ENCODE measurements at places on chromosomes 1 and 21.
A peak's percentile ranks its signal among the peaks of the same experiment; 100 is the strongest.

DNA sequence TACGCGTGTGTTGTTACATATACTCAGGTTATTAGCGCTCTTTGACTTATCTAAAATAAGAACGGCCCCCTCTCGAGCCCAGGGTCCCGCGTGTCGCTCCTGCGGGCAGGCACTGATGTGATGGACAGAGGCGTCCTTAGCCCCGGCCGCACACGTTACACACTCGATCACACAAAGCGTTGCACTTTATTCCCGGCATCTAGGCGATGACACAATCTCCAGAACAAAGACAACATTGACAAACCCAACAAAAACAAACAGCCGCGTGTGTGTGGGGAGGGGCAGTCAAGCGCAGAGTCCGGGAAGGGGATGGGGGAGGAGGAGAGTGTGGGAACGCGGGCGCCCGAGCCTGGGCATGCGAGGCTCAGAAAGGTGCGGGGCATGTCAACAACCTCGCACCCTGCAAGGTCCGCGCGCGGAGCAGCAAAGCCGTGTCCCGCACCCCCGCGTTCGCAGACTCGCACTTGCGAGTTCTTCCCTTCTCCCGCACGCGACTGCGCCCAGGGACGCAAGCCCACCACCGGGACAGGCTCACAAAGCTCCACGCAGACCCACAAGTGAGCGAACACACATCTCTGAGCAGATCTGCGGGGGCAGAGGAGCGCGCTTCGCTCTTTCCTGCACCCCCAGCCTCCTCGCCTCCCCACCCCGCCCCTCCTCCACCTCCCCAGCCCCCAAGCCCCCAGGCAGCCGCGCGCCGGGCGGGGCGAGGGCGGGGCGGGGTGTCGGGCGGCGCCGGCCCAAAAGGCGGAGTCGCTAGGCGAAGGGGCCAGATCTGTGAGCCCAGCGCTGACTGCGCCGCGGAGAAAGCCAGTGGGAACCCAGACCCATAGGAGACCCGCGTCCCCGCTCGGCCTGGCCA is at the start of gene EFNA1:
Gene EFNA1, plus strand, starts transcription at position 772 of the 862 bp plus-strand sequence. CDS start 102 bp downstream, outside the sequence.
- H3K36me3 ChIP-seq = no peaks in the 10 kb centered on the region
- DNase-seq = peak; percentile 55
- peak within 1 kb of the TSS; percentile 55 for H3K27ac ChIP-seq
- H3K4me3 ChIP-seq = peak within 1 kb of the TSS; percentile 66
- H3K27me3 ChIP-seq = peaks cover 20% of the 10 kb centered on the region

GRCh38 chr1:59432531-59433439 is 135.9 kb downstream of the FGGY start:
- H3K4me3 ChIP-seq = no peak overlapping the region
- H3K36me3 ChIP-seq = no peaks in the 10 kb centered on the region
- no peak overlapping the region for H3K27ac ChIP-seq
- no peak for DNase-seq

DNA sequence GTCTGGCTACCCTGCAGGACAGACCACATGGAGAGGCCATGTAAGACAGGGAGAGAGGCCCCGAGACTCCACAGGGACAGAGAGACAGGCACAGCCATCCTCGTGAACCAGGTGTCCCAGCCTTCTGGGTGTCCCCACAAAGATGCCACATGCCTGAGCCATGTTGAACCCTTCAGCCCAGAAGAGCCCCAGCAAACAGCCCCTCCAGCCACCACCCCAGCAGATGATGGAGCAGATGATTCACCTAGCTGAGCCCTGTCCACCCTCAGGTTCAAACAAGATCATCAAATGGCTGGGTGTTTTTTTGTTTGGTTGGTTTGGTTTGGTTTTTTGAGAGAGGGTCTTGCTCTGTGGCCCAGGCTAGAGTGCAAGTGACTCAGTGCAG is 78.7 kb downstream of the DHRS3 start:
- peaks cover under 1% of the 10 kb centered on the region for H3K27me3 ChIP-seq
- DNase-seq = no peak
- H3K36me3 ChIP-seq = peaks cover 18% of the 10 kb centered on the region
- H3K4me1 ChIP-seq = no peaks in the 10 kb centered on the region

- H3K4me1 ChIP-seq = peaks cover 5% of the 10 kb centered on the region
- no peak for DNase-seq
- peaks cover 6% of the 10 kb centered on the region for H3K27me3 ChIP-seq
- H3K27ac ChIP-seq = no peak overlapping the region
- no peak overlapping the region for H3K4me3 ChIP-seq
Observed at GRCh38 chr1:178941261-178941689, 70.4 kb upstream of the ANGPTL1 start.

DNA sequence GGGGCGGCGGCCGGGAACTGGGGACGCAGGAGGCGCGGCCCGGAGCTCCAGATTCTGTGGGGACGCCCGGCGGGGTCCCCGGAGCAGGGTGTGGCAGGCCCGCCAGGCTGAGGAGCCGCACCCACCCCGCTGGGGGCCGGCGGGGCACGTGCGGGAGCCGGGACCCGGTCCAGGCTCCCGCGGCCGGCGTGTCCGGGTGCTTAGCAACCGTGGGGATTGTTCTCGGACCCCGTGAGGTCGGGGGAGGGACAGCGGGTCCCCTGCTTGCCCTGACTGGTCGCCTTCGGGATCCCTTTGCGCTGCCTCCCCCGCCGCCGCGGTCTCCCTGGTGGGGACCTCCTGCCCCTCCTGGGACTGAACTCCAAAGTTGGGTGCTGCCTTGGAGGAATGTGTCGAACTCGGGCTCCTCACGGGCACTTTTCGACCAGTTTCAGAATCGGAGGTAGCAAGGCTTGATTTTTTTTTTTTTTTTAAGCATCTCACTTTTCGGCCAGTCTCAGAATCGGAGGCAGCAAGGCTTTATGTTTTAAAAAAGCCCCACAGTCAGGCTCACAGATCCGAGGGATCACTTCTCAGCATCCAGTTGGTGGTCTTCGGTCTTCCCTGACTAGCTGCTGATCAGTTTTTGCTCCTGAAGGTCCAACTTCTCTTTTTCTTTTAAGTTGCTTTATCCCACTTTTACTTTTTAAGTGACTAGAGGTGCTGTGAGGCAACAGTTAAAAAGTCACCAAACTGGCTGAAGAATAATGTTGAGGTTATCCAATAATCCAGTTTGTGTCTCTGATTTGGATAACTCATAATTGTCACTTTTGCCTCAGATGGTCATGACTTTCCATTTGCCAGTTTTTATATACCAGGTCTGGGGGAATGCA is 648 bp downstream of the FAM76A start:
- H3K27me3 ChIP-seq = no peaks in the 10 kb centered on the region
- DNase-seq = peak; percentile 60
- H3K4me3 ChIP-seq = peak overlapping the region; percentile 78
- peaks cover 11% of the 10 kb centered on the region for H3K36me3 ChIP-seq

DNA sequence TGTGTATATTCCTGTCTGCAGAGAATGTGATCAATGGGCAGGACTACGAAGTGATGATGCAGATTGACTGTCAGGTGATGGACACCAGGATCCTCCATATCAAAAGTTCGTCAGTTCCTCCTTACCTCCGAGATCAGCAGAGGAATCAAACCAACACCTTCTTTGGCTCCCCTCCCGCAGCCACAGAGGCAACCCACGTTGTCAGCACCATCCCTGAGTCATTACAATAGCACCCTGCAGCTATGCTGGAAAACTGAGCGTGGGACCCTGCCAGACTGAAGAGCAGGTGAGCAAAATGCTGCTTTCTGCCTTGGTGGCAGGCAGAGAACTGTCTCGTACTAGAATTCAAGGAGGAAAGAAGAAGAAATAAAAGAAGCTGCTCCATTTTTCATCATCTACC is 65.2 kb downstream of the OLFML2B start:
- no peak overlapping the region for H3K4me3 ChIP-seq
- H3K27me3 ChIP-seq = no peaks in the 10 kb centered on the region
- H3K4me1 ChIP-seq = peaks cover 78% of the 10 kb centered on the region
- H3K36me3 ChIP-seq = peaks cover 33% of the 10 kb centered on the region
- peak; percentile 39 for DNase-seq

DNA sequence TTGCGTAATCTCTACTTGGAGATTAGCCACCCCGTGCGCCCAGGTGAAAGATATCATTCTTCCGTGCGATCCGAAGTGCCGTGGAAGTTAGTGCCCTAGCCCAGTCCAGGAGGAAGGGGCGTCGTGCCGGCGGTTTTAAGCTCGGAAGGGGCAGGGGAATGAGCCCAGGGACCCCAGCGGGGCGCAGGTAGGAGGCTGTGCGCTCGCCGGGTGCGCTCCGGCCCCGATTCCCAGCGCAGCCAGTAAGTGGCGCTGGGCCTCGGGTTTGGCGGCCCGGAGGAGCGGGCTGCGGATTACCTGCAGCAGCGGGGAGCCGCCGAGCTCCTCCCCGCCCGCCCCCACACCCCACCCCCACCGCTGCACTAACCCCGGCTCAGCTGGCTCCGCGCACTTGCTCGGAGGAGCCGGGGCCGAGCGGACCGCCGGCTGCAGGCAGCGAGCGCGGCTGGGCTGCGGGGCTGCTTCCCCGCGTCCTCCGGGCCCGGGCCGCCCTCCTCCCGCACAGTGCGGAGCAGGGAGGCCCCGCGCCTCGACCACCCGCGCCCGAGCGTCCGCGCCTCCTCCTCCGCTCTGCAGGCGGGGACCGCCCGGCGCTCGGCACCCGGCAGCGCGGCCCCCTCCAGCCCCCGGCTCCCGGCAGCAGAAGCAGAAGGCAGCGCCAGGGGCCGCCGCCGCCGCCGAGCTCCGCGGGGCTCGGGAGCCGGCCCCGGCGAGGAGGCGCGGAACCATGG is at the start of gene RYR2:
Gene RYR2, plus strand, starts transcription at position 390 of the 731 bp plus-strand sequence. Its CDS starts 338 bp downstream, at position 728.
- H3K4me3 ChIP-seq = no peak within 1 kb of the TSS
- peaks cover 16% of the 10 kb centered on the region for H3K4me1 ChIP-seq
- peaks cover 44% of the 10 kb centered on the region for H3K27me3 ChIP-seq
- peak; percentile 52 for DNase-seq
- no peaks in the 10 kb centered on the region for H3K36me3 ChIP-seq

DNA sequence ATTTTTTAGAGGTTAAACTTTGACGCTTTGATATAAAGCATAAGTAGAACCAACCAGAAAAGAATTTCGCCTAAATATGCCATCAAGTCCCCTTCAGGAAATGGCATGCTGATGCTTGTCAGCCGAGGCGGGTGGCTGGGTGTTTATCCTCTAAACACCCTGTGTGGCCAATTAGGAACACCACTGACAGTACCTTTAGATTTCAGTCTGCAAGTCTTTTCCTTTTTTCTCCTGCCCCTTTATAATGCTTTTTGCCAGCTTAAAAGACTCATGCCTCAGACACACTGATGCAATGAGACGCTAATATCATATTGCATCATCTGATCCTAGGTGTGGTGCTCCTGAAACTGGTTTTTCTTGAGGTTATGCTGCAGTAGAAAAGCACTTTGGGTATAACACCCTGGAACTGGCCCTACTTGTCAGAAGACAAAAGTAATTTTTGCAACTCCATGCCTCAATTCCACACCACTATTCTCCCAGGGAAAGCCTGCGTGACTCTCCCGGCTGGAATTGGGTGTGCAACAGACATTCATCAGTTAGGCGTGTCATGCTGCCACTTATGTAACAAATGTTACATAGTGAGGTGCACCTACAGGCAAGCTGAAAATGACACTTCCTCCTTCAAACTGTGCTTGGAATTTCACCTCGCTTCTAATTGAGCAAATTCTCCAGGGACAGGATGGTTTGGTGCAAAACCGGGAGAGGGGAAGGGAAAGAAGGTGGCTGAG is 2.0 kb upstream of the RCC2 start:
- peak overlapping the region; percentile 83 for H3K27ac ChIP-seq
- H3K27me3 ChIP-seq = no peaks in the 10 kb centered on the region
- H3K4me3 ChIP-seq = peak overlapping the region; percentile 96
- peak; percentile 34 for DNase-seq

GRCh38 chr1:65079941-65080340 is 68.1 kb upstream of the AK4 start:
- H3K27ac ChIP-seq = no peak overlapping the region
- no peaks in the 10 kb centered on the region for H3K36me3 ChIP-seq
- peaks cover 9% of the 10 kb centered on the region for H3K4me1 ChIP-seq

- H3K27ac ChIP-seq = peak overlapping the region; percentile 92
- H3K4me1 ChIP-seq = peaks cover 86% of the 10 kb centered on the region
Observed at GRCh38 chr1:230104395-230105244, 37.6 kb downstream of the GALNT2 start.

DNA sequence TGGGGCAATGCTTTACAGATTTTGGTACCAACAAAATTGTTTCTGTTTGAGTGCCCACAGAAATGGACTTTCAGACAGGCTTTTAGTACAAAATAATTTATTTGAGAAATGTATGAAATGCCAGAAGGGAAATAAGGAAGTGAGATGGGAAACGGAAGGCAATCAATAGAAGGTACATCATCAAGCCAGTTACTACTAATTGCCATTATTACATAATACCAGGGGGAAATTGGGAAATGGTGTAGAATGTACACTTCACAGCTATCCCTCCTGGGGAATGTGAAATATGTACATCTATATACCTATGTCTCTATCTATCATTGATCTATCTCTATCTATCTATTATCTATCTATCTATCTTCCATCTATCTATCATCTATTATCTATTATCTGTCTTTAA is 264.6 kb upstream of the B3GALT2 start:
- DNase-seq = no peak
- peaks cover 15% of the 10 kb centered on the region for H3K4me1 ChIP-seq
- no peaks in the 10 kb centered on the region for H3K36me3 ChIP-seq
- no peak overlapping the region for H3K4me3 ChIP-seq

GRCh38 chr1:100065183-100065968 is 67.4 kb downstream of the SASS6 start:
- peaks cover 27% of the 10 kb centered on the region for H3K4me1 ChIP-seq
- no peaks in the 10 kb centered on the region for H3K27me3 ChIP-seq
- peak overlapping the region; percentile 65 for H3K27ac ChIP-seq
- no peak overlapping the region for H3K4me3 ChIP-seq
- no peak for DNase-seq

DNA sequence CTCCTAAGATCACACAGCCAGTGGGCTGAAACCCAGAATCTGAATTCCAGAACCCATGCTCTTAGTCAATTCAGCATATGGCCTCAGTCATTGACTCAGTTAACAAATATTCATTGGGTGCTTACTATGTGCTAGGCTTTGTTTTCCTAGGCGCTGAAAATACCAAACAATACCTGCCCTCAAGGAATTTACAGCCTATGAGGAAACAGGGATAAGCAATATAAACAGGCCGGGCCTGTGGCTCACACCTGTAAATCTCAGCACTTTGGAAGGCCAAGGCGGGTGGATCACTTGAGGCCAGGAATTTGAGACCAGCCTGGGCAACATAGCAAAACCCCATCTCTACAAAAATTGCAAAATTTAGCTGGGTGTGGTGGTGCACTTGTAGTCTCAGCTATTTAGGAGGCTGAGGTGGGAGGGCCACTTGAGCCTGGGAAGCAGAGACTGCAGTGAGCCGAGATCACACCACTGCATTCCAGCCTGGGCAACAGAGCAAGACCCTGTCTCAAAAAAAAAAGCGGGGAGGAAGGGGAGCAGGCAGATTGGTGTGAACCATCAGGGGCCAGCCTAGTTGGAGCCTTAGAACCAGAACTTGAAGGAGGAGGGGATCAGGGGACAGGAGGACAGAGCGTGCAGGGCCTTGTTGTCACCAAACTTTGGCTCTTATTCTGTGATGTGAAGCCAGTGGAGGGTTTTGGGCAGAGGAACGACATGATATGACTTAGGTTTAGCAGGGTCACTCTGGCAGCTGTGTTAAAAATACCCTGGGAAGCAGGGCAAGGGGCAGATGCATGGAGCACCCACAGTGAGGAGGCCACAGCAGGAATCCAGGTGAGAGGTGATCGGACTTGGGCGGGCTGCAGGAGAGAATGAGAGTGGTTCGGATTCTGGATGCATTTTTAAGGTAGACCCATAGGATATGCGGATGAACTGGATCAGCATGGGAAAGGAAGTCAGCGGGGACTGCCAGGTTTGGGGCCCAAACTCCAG is 5.8 kb downstream of the TINAGL1 start:
- no peak for DNase-seq
- H3K4me3 ChIP-seq = no peak overlapping the region
- H3K4me1 ChIP-seq = no peaks in the 10 kb centered on the region
- H3K27me3 ChIP-seq = peaks cover 2% of the 10 kb centered on the region

Data from activated CD4-positive, alpha-beta T cell treated with anti-CD3 and anti-CD28 coated beads for 36 hours (primary cell).